HFFc6 (cell line): ENCODE measurements at places on chromosomes 13 and 19. TPM values are rescaled to one million over a fixed set of nuclear protein-coding genes. Genes with fewer than 3 reads are reported as not detected.

DNA sequence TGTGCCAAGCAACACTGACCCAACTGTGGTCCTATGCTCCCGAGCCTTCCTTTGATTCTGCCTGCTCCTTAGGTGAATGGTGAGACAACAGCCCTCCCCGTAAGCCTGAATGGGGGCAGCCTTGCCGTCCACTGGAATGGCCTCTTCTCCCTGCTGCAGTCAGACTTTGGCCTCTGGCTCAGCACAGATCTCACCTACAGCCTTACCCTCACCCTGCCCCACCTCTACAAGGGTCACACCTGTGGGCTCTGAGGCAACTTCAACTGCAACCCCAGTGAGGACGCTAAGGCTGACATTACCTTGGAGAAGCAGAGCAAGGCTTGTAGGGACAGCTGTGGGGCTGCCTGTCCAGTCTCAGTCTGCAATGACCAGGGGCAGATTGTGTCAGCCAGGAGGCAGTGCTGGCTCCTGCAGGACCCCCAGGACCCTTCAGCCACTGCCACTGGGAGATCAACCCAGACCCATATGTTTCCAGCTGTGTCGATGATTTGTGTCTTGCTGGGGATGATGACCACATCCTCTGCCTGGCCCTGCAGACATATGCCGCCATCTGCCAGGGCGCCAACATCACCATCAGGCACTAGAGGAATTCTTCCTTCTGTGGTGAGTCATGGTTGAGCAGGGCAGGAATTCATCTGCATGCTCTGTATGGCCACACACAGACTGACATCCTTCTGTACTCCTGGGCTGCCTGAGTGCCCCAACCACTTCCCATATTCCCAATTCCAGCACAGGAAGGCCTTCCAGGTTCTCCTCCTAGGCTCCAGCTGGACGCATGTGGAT lies 27.3 kb upstream of the FXYD3 start:
- H3K4me3 ChIP-seq, result no peak overlapping the region
- H3K27ac ChIP-seq, result peak overlapping the region; percentile 67
- H3K27me3 ChIP-seq, result no peaks in the 10 kb centered on the region
- H3K36me3 ChIP-seq, result no peaks in the 10 kb centered on the region

DNA sequence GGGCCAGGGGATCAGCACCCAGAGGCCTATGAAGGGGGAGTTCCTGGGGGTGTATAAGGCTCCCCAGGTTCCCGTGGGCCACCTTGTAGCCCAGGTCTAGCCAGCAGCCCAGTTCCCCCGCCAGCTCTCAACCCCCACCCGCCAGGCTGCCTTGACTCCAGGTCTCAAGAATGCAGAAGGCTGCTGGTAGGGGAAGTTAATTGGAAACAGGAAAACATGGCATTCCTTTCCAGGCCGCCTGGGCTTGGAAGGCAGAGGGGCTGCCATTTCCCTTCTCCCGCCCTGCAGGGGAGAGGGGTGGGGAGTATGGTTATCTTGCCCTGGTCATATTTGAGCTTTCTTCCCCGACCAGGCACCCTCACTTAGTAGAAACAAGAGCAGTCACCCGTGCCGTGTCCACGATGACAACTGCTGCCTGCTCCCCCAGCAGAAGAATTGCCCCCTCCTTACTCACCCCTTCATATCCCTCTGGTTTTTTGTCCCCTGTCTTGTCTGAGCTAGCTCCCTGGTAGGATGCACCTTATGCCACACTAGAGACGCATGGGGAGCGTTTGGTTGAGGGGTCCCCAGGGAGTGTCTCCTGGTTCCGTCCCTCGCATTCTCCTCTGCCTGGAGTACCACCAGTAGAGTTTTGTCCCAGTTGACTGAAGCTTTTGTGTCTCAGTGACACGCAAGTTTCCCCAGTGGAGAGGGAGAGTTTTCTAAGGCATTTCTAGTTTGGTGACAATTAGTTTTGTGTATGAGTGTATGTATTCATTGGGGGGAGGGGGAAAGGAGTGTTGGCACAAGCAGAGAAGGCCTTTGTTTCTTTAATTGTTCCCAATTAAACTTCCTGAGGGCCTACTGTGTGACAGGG lies 4.5 kb downstream of the BICRA start:
- H3K4me1 ChIP-seq, result peaks cover 42% of the 10 kb centered on the region
- H3K27ac ChIP-seq, result peak overlapping the region; percentile 83
- DNase-seq, result peak; percentile 60
- H3K27me3 ChIP-seq, result no peaks in the 10 kb centered on the region; the same call in 1 of the 2 replicates

DNA sequence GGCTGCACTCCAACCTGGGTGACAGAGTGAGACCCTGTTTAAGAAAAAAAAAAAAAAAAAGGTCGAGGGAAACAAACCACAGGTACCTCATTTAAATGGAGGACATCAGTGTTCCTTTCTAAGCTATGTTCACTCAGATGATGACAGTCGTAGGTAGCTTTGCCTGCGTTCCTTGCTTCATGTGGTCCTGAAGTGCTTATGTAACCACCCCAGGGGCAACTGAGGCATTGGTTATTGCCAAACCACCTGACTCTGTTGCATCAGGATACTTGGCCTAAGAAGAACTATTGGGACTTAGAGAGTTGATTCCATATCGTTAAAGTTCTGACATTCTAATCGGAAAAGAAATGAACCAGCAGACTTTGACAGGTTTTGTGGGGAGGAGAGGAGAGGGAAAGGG lies 51.7 kb downstream of the SPATA13 start:
- H3K27ac ChIP-seq, result no peak overlapping the region
- H3K36me3 ChIP-seq, result no peaks in the 10 kb centered on the region
- no peak overlapping the region for H3K4me3 ChIP-seq
- H3K4me1 ChIP-seq, result peaks cover 24% of the 10 kb centered on the region

The F10 gene
- 11.2 to 21.9 TPM (median 15.8 TPM) in 3 replicates for total RNA-seq

The OR7C2 gene
- not detected in 3 replicates for total RNA-seq

The MBD3L3 gene
- not detected in 3 replicates for total RNA-seq
